ENCODE measurements at places on chromosomes 5 and 9.

DNA sequence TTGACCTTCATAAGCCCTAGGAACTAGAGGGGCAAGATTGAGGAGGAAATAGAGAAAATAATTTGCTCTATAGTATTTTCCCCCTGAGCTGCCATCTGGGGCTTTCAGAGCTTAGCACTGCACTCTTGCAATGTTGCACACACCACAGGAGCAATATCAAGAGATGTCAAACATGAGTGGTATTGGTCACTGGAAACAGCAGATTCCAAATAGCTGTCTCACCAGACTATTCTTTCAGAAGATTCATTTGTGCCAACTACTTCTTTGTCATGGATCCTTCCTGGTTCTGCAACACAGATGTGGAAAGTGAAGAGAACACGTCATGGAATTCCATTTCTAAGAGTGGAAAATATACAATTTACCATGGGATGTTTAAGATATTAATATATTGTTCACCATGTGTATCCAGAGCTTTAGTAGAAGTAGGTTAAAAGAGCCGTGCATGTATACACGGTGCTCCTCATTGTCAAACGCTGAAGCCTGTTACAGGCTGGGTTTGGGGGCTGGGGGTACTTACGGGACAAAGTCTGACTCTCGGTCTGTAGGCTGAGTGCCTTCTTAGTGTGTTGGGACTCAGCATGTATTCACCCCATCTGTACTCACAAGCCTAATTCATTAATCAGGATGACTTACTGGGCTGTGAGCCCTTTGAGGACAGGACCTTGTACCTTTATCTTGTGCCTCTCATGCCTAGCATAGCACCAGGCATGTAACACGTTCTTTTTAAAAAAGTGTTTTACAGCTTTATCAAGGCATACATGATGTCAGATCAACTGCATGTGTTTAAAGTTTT is 31.4 kb upstream of the GDNF start:
- DNase-seq = no peak

GRCh38 chr5:72443883-72444282 is 63.3 kb downstream of the ZNF366 start:
- no peak for DNase-seq

DNA sequence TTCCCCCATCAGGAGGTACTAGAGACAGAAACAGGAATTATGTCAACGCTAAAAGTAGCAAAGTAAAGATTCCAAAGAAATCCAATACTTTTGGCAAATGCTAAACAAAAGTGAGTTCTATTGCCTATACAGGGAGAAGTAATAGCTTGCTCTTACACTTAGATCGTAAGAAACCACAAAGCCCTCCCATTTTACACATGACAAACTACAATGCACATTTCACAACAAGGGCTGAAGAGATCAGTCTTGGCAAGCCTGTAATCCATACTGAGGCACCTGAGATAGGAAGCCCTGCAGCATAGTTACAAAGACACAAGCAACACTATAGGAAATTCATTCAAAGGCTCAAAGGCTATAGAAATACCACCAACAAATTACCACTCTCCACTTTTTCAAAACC is 7.7 kb downstream of the HNRNPK start:
- no peak for DNase-seq

DNA sequence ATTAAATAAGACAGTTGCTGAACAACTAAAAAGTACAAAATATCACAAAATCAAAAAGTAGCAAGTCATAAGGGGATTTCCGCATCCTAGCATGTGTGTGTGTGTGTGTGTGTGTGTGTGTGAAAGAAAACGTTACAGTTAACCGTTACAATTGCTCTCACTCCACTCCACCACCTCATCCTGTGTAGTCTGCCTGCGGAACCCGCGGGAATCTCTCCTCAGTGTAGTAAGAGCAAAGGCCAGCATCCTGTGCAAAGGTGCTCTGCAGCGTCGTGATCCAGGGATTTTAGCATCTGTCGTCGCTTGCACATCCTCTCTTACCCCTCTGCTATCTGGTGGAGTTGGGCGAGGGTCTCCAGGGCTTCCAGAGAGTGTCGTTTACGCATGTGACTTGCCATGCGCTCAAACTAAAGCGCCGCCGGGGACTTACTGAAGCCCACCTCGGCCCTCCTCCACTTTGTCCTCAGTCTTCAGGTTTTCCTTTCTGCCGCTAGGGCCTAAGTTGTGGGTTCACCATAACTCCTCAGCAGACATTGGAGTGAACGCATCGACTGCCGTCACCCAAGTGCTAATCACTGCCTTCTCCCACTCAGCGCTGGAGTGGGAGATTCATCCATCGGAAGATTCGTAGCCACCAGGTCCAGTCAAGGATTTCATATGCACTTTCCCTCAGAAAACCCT is 3.9 kb downstream of the CDKN2B start:
- DNase-seq = no peak

DNA sequence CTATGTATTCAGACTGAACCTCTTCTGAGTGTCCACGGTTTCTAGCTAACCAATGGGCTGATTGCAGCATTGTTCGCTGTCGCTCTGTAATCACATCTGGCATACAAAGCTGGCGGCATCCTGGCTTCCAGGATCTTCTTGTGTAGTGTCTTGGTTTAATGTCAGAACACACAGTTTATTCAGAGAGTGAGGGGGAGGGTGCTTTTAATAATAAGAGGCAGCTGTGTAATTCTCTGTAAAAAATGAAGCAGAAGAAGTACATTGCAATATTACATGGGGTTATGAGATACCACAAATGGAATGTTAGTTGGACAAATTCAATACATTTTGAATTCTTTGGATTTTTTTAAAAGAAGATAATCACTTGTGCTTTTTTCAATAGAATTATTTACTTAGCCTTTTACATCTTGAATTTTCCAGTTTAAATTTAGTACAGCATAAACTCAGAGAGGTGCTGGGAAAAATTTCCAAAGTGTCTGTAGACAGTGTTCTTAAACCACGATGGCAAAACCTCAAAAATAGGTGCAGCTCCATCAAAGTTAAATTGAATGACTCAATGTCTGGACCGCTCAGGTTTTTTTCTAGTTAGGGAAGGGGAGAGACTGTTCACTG is 206.0 kb downstream of the PCSK1 start:
- no peak for DNase-seq

DNA sequence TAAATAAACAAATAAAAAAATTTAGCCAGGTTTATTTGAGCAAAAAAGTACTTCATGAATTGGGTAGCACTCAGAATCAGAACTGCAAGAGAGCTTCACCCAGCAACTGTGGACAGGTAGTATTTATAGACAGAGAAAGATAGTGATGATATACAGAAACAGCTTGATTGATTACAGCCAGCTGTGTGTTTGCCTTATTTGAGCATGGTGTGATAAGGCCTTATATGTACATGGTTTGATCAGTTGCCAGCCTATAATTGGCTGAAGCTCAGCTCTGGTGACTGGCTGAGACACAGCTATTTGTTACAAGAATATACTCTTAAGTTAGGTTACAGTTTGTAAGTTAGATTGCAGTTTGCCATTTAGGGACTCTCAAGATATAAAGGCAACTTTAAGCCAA is 34.3 kb upstream of the ARL15 start:
- DNase-seq = no peak

- no peak for DNase-seq
Measured at GRCh38 chr5:143573568-143574170, 170.2 kb upstream of the NR3C1 start.

DNA sequence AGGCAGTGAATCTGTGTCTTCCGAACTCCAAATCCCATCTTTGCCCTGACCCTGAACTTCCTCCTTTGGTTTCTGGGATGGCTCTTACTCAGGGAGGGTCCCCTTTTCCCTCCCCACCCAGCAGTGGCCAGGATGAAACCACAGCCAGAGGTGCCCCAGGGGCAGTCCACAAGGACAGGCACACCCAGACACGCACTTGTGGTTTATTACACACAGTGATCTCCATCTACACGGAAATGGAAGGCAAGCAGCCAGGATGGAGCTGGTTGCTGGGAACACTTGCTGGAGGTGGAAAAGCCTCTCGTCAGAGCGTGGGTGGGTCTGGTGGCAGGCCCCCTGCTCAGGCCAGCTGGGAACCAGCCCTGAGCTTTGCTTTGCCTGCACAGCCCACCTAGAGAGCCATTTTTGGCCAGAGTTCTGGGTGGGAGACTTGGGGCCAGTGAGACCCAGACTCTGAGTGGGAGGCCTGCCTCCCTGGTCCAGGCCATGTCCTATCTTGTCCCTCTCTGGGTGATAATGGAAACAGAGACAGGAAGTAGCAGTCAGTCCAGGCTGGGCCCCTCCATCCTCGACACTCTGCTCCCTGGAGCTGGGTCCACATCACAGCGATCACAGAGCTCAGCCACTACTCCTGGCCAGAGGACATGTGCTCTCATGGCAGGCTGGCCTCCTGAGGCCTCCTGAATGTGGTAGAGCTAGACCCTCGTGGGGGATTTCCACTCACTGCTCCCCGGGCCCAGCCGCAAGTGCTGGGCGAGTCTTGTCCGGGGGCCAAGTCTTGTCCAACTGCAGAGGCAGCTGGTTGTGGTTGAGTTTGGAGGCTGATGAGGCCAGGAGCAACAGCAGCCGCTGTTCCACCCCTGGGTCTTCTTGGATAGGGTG is 5.1 kb upstream of the PHYKPL start:
- DNase-seq = no peak

DNA sequence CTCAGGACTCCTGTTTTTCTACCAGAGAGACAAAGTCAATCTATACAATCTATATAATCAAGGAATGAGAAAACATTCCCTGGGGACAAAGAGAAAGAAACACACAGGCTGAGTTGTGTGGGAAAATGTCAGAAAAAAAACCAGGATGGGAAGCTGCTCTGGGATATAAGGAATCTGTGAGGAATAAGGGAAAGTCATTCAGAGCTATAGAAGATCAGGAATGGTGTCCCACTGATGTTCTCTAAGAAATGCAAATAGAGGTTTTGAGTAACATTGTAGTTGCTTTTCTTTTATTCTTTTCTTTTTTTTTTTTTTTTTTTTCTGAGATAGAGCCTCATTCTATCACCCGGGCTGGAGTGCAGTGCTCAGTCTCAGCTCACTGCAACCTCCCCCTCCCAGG is 605.9 kb upstream of the KLF4 start:
- no peak for DNase-seq

GRCh38 chr5:83026516-83026915 is 50.7 kb downstream of the TMEM167A start:
- no peak for DNase-seq

GRCh38 chr9:115033800-115034199 is 84.2 kb downstream of the TNC start:
- no peak for DNase-seq

- no peak for DNase-seq
Measured at GRCh38 chr5:175384724-175385552, 59.0 kb downstream of the DRD1 start.

DNA sequence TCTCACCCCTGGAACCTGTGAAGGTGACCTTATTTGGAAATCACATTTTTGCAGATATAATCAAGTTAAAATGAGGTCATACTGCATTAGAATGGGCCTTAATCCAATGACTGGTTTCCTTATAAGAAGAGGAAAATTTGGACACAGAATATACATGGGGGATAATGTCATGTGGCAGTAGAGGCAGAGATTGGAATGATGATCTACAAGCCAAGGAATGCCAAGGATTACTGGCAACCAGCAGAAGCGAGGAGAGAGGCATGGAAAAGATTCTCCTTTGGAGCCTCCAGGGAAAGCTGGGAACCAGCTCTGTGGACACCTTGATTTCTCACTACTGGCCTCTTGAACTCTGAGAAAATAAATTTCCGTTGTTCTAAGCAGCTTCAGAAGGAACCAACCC is 20.2 kb upstream of the CEP78 start:
- no peak for DNase-seq

DNA sequence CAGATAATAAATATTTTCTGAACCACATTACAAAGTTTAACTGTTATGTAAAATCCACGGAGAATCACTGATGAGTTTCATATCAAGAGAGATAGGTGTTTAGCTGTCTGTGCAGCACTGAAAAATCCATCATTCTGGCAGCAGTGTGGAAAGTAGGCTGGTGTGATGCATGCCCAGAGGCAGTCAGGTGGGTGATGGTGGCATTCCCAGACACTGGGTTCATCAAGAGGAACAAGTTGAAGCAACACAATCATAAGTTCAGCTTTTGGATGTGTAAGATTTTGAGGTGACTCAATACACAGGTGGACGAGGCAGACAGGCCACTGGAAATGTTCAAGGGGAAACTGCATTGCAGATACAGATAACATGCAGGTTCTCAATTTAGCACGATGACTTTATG is 11.9 kb downstream of the DNAH5 start:
- DNase-seq = no peak

GRCh38 chr5:151924564-151925301 is at the start of gene GLRA1:
Gene GLRA1, minus strand, starts transcription at chr5:151924851. Its CDS starts 302 bp downstream, at chr5:151924549.
- peak; percentile 54 for DNase-seq

DNA sequence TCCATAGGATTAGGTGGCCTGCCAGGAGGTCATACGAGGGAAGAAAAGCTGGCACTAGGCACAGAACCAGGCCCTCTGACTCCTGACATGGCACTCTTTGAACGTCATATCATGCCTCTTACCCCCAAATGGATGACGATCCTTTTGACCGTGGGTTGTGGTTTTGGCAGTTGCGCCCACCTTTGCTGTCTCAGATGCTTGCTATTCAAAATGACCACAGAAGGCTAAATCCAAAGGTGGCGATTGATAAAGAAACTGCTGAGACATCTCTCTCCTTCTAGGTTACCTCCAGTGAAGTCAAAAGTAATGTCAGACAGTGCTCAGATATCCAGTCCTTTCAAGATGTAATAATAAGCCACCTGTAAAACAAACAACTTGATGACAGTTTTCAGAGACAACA is 385.0 kb downstream of the EFNA5 start:
- DNase-seq = peak; percentile 37

DNA sequence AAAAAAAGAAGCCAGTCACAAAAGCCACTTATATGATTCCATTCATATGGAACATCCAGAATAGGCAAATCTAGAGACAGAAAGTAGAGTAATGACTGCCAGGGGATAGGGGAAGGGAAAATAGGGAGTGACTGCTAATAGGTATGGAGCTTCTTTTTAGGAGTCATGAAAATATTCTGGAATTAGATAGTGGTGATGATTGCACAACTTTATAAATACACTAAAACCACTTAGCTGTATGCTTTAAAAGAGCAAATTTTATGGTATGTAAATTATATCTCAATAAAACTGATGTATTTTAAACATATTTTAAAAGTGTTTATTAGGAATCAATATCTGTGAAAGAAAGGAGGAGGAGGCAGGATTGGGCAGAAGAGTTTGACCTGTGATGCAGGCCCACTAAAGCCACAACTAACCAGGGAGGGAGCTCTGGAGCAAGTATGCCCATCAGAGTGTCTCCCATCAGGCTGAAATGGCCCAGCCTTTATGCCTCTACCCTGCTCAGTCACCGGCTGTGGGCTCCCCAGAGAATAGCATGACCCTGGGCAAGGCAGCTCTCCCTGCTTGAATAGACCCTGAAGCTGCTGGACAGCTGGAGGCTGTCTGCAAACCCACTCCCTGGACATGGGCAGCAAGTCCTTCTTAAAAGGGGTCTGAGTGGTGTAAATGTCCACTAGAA is 96.0 kb upstream of the SLC44A1 start:
- DNase-seq = no peak

Data from activated T-cell treated with anti-CD3 and anti-CD28 coated beads, Interleukin-2, amount 50 U/mL, for 72 hours (primary cell).